Psoas muscle (tissue), 8 donors: ENCODE measurements at places on chromosomes 5 and 9. TPM values are rescaled to one million over a fixed set of nuclear protein-coding genes. Genes with fewer than 3 reads are reported as not detected.

Gene C9orf50
- not detected for total RNA-seq

Gene SV2C
- not detected for total RNA-seq

Gene ITGA1
- total RNA-seq: 19.6 TPM

Gene CMBL
- 30.1 TPM for total RNA-seq

Gene PCDHAC2
- 0.17 TPM for total RNA-seq

Gene FKTN
- total RNA-seq: 4.1 TPM

Gene ISL1
- total RNA-seq: not detected

Gene SLC25A2
- not detected for total RNA-seq

Gene ABCA1
- 24.1 TPM for total RNA-seq

Gene SHOC1
- total RNA-seq: not detected

Gene ARSI
- total RNA-seq: not detected

Gene AGXT2
- not detected for total RNA-seq

DNA sequence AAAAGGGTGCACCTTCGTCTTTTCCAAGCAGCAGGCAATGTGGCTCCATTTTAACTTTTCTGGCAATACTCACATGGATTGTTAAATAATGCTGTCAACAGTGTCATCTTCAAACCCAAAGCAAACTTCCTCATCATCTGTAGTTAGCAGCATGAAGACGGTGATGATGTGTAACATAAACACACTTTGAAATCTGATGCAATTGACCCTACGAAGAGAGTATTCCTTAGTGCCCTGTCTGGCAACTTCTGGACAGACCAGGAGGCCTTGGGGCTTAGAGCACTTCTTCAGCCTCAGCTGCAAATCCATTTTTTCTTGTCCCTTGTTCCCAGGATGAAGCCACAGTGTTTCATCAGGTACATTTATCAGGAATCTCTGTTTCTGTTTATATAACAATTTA, 149.1 kb downstream of the GHR start:
- no peaks in the 10 kb centered on the region for H3K27me3 ChIP-seq
- DNase-seq: no peak
- H3K4me3 ChIP-seq: no peak overlapping the region
- H3K27ac ChIP-seq: peak overlapping the region; percentile 41

GRCh38 chr9:125970340-125970739, 223.2 kb downstream of the PBX3 start:
- no peak for DNase-seq
- H3K4me3 ChIP-seq: no peak overlapping the region
- no peaks in the 10 kb centered on the region for H3K27me3 ChIP-seq
- H3K36me3 ChIP-seq: no peaks in the 10 kb centered on the region
- H3K4me1 ChIP-seq: no peaks in the 10 kb centered on the region

GRCh38 chr5:170880084-170880483, 18.3 kb downstream of the RANBP17 start:
- no peaks in the 10 kb centered on the region for H3K4me1 ChIP-seq
- no peak overlapping the region for H3K4me3 ChIP-seq
- no peak for DNase-seq
- H3K36me3 ChIP-seq: no peaks in the 10 kb centered on the region
- H3K27me3 ChIP-seq: no peaks in the 10 kb centered on the region
- H3K27ac ChIP-seq: no peak overlapping the region

GRCh38 chr5:41219658-41220269, 6.4 kb upstream of the C6 start:
- no peak overlapping the region for H3K27ac ChIP-seq
- no peaks in the 10 kb centered on the region for H3K27me3 ChIP-seq

GRCh38 chr5:127094161-127094814, 21.0 kb upstream of the C5orf63 start:
- no peaks in the 10 kb centered on the region for H3K36me3 ChIP-seq
- no peak overlapping the region for H3K4me3 ChIP-seq
- no peak overlapping the region for H3K27ac ChIP-seq
- H3K27me3 ChIP-seq: no peaks in the 10 kb centered on the region
- no peaks in the 10 kb centered on the region for H3K4me1 ChIP-seq
- DNase-seq: no peak

DNA sequence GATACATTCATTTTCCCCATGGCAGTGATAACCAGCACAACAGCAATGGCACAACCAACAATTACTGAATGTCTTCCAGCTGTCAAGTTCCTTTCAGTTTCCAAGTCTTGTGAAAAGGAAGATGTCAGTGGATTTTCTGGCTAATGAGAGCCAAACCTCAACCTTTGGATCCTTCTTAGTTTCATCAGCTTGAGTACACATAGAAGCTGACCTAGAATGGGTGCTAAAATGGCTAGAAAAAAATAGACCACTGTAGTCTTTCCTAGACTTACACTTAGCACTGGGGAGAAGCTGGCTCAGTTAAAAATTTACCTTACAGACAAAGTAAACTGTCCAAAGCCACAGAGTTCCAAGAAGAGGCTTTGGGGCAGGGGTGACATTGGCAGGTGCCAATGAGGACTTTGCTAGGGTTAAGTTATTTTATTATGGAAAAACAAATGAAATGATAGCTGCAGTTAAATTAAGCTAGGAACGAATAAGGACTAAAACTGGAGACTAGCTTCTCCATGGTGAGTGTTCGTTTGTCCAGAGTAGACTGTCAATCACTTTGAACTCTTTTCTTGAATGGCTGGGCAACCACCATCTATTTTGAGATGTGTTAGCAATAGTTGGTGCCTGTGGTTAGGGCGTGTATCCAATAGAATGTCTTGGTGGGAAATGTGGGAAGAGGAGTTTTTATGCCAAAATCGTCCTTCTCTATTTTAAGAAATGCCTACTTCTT, 25.9 kb upstream of the TXN start:
- no peak overlapping the region for H3K27ac ChIP-seq
- H3K27me3 ChIP-seq: no peaks in the 10 kb centered on the region
- DNase-seq: no peak
- no peak overlapping the region for H3K4me3 ChIP-seq

DNA sequence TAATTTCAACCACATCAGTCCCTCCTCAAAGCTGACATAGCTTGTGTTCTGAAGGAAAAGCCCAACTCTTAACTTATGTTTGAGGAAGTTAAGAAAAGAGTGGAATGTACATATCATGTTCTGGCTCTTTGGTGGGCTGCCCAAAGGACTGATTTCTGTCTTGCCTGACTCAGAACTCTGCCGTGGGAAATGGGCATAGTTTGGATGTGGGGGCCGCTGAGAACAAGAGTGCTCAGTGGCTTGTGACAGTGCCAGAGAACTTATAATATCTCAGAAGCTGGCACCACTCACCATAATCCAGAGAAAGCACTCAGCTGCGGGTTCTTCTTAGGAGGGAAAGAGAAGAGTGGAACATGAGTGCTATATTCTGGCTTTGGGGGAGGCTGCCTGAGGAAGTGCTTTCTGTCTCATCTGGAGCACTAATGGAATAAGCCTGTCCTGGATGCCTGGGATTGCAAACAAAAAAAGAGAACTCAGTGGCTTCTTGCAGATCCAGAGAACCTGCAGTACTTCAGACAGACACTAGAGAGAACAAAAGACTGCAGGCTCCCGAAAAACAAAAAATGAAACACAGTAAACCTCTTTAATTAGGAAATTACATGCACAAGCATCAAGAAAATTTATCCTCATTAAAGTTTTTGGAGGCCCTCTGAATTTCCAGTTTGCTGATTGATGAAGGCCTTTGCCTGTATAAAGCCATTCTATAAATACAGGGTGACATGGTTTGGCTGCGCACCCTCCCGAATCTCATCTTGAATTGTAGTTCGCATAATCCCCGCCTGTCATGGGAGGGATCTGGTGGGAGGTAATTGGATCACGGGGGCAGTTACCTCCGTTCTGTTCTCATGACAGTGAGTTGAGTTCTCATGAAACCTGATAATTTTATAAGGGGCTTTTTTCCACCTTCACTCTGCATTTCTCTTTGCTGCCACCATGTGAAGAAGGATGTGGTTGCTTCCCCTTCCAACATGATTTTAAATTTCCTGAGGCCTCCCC, 207.0 kb downstream of the DMAC1 start:
- no peaks in the 10 kb centered on the region for H3K4me1 ChIP-seq
- no peak for DNase-seq
- no peak overlapping the region for H3K4me3 ChIP-seq
- H3K36me3 ChIP-seq: no peaks in the 10 kb centered on the region

DNA sequence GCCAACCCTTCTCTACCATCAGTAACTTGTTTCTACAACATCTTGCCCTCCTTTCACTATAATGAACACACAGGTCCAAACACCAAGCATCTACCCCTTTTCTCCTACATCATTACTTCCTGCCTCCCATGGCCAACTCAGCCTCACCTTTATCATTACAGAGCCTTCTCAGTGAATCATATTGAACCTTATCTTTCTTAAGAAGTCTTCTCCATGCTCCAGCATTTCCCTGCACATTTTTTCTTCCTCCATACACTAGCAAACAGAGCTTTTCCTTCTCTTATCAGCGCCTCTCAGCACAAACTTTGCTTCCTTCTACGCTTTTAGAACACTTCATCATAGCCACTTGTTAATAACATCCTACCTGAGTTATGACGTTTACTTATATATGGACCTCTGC, 148.2 kb downstream of the ARL15 start:
- H3K4me1 ChIP-seq: no peaks in the 10 kb centered on the region
- H3K36me3 ChIP-seq: no peaks in the 10 kb centered on the region
- no peaks in the 10 kb centered on the region for H3K27me3 ChIP-seq
- no peak for DNase-seq
- no peak overlapping the region for H3K4me3 ChIP-seq

DNA sequence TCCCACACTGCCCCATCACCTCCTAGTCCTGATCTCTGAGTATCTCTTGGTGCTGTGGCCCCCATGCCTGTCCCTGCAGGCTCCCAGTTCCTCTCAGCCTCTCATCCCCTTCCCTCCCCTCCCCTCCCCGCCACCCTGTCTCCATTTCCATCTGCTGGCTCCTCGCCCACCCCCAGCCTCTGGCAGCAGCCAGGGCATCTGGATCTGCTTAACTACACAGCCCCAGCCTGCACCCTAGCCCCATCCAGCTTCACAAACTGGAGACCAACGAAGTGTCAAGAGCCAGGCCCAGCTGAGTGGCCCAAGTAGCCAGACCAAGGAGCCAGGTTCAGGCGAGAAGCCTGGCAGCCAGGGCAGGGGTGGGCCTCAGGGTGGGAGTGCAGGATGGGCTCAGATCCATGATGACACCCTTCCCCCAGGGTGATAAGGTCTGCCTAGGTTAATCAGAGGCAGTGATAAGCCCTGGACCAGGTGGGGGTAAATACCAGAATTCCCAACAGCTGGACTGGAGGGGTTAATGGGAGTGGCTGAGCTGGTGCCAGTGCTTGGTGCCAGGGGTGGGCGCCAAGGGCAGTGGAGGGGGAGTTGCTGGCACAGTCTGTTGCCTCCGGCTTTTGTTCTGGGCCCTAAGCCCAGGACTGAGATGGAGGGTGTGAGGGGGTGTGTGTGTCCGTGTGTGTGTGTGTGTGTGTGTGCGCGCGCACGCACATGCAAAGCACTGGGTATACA, 2.5 kb downstream of the IL11RA start:
- peak; percentile 80 for DNase-seq
- no peaks in the 10 kb centered on the region for H3K36me3 ChIP-seq
- no peak overlapping the region for H3K4me3 ChIP-seq
- peak overlapping the region; percentile 88 for H3K27ac ChIP-seq
- H3K4me1 ChIP-seq: peaks cover 37% of the 10 kb centered on the region
- H3K27me3 ChIP-seq: no peaks in the 10 kb centered on the region

GRCh38 chr5:75043633-75044264, 8.6 kb downstream of the GCNT4 start:
- H3K4me1 ChIP-seq: no peaks in the 10 kb centered on the region
- H3K27ac ChIP-seq: no peak overlapping the region
- no peak overlapping the region for H3K4me3 ChIP-seq
- H3K27me3 ChIP-seq: no peaks in the 10 kb centered on the region
- peaks cover 17% of the 10 kb centered on the region for H3K36me3 ChIP-seq

GRCh38 chr9:137217276-137218211, 4.5 kb downstream of the RNF208 start:
- DNase-seq: peak; percentile 69
- no peaks in the 10 kb centered on the region for H3K27me3 ChIP-seq
- peak overlapping the region; percentile 58 for H3K27ac ChIP-seq
- H3K4me3 ChIP-seq: peak overlapping the region; percentile 59
- no peaks in the 10 kb centered on the region for H3K36me3 ChIP-seq

GRCh38 chr5:139131465-139131864, 66.7 kb downstream of the SIL1 start:
- peaks cover 30% of the 10 kb centered on the region for H3K4me1 ChIP-seq
- H3K27ac ChIP-seq: peak overlapping the region; percentile 75
- no peaks in the 10 kb centered on the region for H3K27me3 ChIP-seq
- peak; percentile 41 for DNase-seq

DNA sequence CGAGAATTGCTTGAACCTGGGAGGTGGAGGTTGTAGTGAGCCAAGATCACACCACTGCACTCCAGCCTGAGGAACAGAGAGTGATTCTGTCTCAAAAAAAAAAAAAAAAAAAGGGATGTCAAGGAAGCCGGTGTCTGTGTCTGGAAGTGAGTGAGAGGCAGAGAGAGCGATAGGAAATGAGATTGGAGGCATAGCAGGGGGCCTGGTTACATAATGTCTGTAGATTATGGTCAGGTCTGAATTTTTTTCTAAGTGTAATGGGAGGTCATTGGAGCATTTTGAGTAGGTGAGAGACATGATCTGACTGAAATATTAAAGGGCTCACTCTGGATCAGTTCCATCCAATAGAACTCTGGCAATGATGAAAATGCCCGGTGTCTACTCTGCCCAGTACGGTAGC, 40.4 kb upstream of the CTNNA1 start:
- H3K27me3 ChIP-seq: no peaks in the 10 kb centered on the region
- DNase-seq: no peak
- H3K27ac ChIP-seq: no peak overlapping the region
- no peak overlapping the region for H3K4me3 ChIP-seq
- no peaks in the 10 kb centered on the region for H3K36me3 ChIP-seq

DNA sequence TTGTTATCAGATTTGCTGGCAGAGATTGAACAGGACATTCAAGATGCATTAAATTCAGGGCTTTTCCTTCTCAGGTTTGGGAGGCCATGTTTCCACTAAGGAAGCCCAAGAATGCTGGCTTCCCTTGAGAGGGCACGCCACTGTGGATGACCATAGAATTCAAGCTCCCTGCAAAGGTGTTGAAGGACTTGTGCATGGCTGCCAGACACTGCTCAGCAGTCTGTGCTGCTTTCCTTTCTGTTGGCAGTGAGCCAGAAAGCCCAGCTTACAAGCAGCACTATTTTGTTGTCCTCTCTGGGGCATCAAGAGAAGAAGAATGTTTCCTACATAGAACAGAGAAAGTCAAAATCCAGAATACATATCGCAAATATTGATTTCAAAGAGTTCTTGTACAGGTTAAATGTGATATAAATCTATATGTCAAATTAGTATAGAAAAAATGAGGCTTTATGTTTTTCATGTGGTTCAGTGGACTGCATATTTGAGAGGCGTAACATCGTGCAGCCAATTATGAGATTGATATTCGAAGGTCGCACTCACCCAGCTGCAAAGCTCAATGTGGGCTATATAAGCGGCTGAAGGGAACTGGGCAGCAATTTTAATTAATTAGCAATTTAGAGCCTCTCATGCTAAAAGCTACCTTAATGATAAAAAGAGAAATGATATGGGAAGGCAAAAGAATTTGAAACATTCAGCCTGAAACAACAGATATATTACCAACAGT, 103.1 kb upstream of the ISL1 start:
- H3K4me3 ChIP-seq: no peak overlapping the region
- no peaks in the 10 kb centered on the region for H3K36me3 ChIP-seq
- no peaks in the 10 kb centered on the region for H3K27me3 ChIP-seq
- DNase-seq: no peak
- no peaks in the 10 kb centered on the region for H3K4me1 ChIP-seq
- H3K27ac ChIP-seq: no peak overlapping the region
